ENCODE measurements at places on chromosomes 7 and 10.

DNA sequence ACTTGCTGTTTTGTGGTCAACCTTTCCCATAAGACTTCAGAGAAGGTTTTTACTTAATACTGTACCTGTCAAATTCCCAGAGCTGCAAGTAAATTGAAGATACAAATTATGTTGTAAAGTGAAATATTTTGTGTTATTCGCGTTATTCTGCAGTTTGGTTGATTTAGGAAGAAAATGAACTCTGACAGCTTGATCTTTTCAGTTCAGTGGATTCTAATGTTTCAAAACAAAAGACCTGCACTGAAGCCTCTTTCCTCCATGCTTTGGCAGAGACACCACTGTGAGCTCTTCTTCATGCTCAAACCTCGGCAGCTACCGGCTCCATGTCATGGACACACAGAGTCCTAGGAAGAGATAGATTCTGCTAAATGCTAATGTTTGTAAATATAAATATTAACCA is 75.7 kb upstream of the INSYN2A start:
- no peak for DNase-seq

GRCh38 chr7:30934225-30934624 is 22.6 kb downstream of the AQP1 start:
- no peak for DNase-seq

DNA sequence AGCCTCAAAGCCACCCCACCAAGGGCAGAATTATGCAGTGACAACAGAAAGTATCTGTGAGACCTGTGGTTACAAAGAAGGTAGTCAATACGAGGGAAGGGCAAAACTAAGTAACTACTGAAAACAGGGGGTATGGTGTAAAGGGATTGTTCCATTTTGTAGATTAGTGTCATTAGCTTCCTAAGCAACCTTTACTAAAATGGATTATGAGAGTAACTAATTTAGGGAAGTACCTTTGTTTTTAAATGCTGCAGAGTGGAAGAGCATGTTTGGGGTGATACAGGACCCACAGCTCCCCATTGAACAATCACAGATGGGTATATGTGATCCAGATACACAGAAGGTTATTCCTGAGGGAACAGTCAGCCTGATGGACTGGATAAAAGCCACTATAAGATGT is 51.3 kb upstream of the TAC1 start:
- no peak for DNase-seq

DNA sequence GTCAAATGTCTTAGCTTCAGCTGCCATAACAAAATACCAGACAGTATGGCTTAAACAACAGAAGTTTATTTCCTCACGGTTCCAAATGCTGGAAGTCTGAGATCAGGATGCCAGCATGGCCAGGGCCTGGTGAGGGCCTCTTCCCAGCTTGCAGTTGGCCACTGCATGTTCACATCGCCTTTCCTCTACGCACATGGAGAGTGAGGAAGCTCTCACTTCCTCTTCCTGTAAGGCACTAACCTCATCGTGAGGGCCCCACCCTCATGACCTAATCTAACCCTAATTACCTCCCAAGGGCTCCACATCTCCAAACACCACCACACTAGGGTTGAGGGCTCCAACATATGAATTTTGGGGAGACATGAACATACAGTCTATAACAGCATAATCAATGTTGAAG is 14.4 kb downstream of the ZNF33B start:
- no peak for DNase-seq

DNA sequence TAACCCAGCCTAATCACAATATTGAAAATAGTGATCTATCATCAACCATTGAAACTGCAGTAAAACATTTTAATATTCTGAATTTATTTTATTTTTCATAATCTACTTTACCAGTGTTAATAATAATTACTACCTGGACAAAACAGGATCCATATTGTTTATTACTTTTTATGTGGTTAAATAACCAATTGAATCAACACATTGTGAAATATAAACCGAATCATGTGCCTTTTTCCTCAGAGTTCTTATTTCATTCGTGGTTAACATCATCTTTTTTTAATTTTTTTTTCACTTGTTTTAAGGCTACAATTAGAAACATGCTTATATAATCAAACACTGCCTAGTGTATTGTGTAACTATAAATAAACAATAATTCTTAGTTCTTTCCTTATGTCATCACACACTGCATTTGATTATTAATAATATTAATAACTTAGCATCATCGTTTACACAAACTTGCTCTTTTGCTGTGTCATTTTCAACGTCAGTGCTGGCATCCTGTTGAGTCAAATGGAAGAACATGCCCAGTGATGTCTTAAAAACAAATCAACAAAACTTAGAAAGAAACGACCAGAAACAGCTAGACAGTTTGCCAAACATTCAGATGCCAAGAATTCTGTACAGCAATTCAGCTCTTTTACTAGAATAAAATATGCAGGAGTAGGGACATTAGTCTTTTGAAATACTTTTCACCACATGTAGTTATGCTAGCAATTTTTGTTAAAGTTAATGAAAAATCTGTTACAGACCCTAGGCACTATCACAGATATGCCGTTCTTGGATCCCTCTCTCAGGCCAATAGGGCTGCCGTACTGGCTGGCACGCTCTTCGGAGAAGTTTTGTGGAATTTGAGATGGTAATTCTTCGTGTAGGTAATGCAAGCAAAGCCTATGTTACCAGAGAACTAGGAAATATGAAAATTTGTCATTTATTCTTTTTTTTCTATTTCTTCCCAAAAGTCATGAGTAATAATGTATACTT is 330.4 kb upstream of the SEMA3A start:
- DNase-seq = no peak

DNA sequence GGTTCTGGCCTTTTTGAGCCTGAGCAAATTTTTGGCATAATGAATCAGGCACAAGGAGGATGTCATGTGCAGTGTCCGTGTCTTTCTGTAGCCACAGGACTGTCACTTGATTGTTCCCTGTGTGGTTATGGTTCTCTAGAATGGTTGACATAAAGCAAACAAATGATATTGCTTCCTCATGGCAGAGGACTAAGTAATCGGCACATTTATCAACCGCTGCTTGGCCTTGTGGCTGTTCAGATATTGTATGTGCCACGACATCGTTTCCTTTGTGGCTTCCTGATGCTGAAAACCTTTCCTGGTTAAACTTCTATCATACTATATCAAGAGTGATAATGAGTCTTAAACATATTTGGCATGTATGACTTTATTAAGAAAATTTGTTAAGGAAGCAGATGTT is 598.8 kb downstream of the SUGCT start:
- DNase-seq = no peak

DNA sequence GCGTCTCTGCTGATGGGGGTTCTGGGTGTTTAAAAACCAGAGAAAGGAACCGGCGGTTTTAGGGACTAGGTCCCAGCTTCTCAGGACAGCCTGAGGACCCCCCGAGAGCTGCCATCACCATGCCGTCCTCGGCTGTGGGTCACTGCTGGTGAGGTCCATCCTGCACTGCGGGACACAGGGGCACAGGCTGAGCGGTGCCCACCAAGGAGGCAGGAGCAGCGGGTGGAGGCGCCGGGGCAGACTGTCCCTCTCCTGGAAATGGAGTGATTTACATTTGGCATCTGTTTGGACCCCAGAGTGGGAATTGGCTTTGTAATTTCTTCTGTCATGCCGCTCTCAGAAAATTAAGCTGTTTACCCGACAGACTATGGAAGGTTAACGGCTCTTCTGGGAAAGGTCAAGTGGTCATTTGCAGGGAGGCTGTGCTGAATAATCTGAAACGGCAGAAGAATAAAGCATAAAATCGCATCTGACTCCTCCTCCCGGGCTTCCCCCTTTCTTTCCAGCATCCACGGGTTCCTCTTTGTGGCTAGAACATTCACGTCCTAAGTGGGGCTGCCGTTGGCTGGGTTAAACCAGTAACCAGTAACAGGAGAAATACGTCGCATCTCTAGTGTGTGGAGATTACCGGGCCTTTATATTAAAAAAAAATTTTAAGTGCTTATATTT is 31.7 kb downstream of the LHPP start:
- no peak for DNase-seq

All from iPS DF 6.9 (cell line).